RPMI8226 (cell line): ENCODE measurements at places on chromosomes 2 and 18.

DNA sequence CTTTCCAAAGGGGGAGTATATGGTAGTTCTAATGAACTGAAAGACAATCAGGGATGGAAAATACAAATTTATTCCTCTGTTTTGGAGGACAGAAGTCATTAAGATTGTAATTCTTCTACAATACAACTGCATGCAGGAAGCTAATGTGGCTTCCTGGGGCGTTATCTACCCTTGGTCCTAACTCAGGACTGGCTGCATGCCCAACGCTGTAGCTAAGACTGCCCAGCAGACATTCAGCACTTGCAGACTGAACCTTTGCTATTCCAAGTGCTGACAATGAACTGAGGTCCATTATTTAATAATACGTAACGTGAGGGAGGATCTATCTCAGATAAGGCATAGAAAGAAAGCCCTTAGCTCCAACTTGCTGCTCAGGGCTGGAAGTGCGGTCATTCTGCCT is 53.2 kb downstream of the ZAP70 start:
- DNase-seq: no peak

DNA sequence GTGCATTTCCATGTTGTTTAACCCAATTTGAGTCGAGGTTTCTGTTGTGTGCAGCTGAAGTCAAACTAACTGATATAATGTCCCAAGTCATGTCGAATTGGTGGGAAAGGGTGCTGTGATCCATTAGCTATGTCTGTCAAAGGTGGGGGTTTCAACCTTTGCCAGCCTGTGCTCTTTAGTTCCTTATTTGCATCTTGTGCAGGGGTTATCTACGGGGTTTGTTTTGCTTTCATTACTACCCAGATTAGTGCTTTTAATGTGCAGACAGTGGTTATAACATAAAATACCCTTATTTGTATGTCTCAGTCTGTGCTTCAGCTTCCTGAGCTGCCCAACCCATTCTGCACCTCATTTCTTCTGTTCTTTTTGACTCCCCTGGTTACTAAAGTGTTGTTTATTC is 271.9 kb upstream of the CXCR4 start:
- DNase-seq: no peak

DNA sequence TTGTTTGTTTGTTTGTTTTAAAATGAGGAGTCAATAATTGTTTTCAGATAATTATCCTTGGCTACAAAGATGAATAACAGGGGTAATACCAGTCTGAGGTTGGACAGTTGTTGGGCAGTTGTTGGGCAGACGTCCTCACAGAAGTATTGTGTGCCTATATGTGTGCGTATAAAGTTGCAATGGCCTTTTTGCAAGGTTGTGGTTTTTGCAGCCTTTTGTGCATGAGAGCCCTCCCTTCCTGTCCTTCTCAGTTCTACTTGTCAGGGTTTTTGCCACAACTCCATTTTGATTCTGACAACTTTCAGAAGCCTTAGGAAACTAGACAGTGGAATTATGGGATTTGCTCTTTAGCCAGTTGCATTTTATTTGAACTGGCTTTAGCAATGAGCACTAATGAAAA is 6.0 kb upstream of the STK39 start:
- no peak for DNase-seq

DNA sequence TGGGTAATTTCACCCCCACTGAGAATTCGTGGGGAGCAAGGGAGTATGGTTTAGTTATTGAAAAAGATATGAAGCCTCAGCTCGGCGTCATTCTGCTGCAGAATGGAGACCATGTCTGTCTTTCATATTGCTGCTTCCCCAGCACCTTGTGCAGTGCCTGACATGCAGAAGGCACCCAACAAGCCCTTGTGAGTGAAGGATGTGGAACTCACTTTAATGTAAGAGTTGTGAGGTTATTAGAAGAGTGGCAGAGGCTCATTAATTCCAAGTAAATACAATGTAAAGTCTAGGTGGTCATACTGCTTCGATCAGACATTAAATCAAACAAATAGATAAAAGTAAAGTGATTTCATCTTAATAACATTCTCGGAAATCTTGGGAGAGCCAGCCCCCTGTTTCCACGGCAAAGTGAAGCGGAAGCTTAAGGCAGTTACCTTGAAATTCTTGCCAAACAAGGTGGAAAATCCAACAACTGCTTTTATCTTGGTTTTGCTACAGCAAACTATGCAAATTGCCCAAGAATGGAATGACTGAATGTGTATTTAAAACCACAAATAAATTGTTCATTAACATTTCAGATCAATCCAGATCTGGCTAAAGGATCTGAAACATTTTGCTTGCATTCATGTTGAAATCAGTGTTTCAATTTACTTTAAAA is 9.6 kb downstream of the CFAP221 start:
- DNase-seq: no peak

- no peak for DNase-seq
Measured at GRCh38 chr2:126381091-126381490, 274.9 kb upstream of the GYPC start.

DNA sequence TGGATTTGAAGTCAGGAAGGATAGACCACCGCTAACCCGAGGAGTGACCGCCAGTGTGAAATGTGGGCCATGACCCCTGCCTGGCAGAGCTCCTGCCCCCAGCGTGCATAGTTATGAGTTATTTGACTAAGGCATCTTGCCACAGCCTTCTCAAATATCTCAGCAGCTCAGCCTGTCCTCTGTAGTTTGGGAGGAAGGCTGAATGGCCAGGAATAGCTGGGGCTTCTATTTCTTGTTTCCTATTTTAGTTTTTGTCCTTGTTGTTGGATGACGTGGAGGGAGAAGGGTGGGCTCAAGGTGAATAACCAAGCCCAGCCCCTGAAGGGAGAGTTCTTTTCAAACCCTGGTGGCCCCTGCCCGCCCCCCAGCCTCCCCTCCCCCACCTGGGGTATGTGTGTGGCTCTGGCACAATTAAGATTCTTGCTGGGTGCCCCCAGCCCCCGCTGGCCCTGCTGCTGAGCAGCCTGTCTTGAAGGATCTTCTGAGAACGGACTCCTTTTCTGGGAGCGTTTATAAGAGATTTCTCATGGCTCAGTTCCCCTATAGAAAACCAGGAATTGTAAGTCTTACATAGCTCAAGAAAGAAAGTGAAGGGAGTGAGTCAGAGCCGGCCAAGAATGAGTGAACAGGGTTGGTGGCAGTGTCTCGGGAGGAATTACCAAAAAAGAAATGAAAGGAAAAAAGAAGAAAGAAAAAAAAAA is 157.4 kb downstream of the GLI2 start:
- no peak for DNase-seq

GRCh38 chr2:127067620-127068350 is 39.2 kb downstream of the BIN1 start:
- peak; percentile 58 for DNase-seq
